Urothelium cell line (cell line): ENCODE measurements at places on chromosomes 7 and 10.

DNA sequence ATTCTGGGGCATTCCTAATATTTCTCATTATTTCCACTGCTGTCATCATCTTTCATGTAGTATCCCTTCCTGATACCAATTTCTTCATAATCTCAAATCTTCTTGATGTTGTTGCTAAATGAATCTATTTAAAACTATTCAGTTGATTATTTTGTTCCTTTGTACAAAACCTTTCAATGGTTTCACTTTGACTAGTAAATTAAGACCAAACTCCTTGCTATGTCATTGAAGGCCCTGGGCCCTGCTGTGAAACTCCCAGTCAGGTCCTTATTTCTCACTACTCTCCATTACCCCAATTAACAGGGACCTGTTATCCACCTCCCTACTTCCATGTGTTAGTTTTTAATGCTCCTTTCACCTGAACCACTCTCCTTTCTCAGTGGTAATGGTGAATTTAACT lies 97.0 kb downstream of the CTTNBP2 start:
- DNase-seq, result no peak

- DNase-seq, result no peak
Observed at GRCh38 chr7:55568613-55569268, 3.6 kb downstream of the VOPP1 start.

DNA sequence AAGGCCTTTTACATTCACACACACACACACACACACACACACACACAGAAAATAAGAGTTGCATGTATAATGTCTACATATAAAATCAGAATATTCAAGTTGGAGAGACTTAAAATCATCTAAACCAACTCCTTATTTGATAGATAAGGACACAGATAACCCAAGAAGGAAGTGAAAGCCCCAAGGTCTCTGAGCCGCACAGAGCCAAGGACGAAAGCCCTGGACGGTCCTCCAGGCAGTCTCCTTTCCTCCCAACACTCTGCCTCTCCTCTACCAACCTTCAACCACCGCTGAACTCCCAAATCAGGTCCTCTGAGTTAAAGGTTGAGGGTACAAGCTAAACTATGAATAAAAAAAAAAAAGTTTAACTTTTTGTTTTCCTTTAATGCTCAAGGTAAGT lies 28.2 kb downstream of the UBE2H start:
- no peak for DNase-seq

- no peak for DNase-seq
Observed at GRCh38 chr7:122709930-122710646, 7.4 kb upstream of the RNF148 start.

GRCh38 chr10:15427843-15428414 lies 56.8 kb upstream of the FAM171A1 start:
- peak; percentile 36 for DNase-seq

GRCh38 chr7:27969346-27969745 lies 211.2 kb downstream of the JAZF1 start:
- DNase-seq, result no peak

DNA sequence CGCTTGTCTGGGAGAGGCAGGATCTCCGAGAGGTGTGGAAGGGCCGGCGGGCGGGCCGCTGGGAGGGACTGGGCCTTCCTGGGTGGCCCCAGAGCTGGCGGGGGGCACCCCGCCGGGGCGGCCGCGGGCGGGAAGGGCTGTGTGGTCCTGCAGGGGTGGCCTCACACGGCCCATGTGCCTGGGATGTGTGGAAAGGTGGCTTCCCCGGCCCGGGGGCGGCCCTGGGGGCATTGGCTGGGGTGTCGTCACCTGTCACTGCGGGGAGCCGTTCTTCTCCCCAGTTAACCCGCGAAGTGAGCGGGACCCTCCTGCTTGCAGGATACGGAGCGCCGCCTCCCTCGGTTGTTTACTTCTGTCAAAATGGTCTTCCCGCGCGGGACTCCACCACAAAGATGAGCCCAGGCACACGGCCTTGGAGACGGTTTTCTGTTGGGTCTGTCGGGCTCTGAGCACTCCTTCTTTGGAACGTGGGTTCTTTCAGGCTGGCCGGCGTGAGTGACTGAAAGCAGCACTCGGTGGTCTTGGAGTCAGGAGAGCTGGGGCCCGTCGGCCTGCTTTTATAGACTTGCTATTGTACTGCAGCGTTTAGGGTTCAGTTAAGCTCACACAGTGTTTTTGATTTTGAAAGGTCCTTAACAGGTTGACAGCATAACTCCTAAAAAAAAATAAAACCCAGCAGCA lies 700 bp downstream of the SMC3 start:
- peak; percentile 20 for DNase-seq
